Progenitor cell of endocrine pancreas (in vitro differentiated cells): ENCODE measurements at places on chromosomes 11 and 22.
A peak's percentile ranks its signal among the peaks of the same experiment; 100 is the strongest.

- H3K4me1 ChIP-seq, result peaks cover 2% of the 10 kb centered on the region
- H3K27me3 ChIP-seq, result peaks cover 64% of the 10 kb centered on the region
- no peaks in the 10 kb centered on the region for H3K36me3 ChIP-seq
- H3K4me3 ChIP-seq, result peak overlapping the region; percentile 57
- no peak overlapping the region for H3K27ac ChIP-seq
Measured at GRCh38 chr22:49847751-49848689, 5.6 kb upstream of the ZBED4 start.

DNA sequence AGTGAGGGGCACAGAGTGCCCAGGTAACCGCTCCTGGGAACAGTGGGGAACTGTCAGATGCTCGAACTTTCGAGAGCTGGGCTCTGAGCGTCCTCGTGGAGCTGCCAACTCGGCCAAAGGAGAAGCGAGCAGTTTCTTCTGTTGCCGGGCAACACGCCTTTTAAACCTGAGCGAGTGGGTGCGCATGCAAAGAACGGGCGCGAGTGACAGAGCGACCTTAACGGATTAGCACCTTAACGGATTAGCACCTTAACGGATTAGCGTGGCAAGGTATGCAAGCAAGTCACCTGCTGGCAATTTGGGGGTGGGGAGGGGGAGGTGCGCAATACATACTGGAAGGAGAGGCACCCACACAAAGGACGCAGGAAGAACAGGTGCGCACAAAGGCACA, 61.8 kb upstream of the PRODH start:
- DNase-seq, result no peak
- H3K4me1 ChIP-seq, result peaks cover 8% of the 10 kb centered on the region
- no peak overlapping the region for H3K27ac ChIP-seq
- H3K27me3 ChIP-seq, result peaks cover 65% of the 10 kb centered on the region
- H3K4me3 ChIP-seq, result peak overlapping the region; percentile 9
- no peaks in the 10 kb centered on the region for H3K36me3 ChIP-seq

DNA sequence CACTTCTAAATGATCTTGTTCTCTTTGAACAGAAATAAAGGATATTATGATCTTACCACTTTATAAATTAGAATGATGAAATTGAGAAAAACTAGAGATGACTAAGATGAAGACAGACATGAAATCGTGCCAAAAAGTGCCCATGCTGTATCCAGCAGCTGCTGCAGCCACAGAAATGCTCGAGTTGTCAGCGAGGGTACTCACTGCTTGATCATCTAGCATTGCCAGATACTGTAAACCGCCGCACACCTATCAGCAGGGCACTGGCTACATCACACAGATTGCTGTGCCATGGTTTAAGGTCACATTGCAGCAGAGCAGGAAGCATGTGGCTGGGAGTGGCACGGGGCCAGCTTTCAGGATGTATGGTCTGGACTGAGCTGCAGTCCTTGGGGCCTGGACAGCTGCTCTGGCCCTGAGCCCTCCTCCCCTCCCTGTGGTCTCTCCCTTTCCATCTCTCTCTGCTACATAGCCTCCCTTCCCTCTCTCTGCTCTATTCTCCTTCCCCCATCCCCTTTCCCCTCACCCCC, 51.0 kb upstream of the SEPTIN5 start:
- no peaks in the 10 kb centered on the region for H3K36me3 ChIP-seq
- no peak for DNase-seq
- peaks cover 2% of the 10 kb centered on the region for H3K4me1 ChIP-seq
- H3K27ac ChIP-seq, result no peak overlapping the region

GRCh38 chr11:134995741-134996140, 583.7 kb upstream of the B3GAT1 start:
- H3K27ac ChIP-seq, result no peak overlapping the region
- DNase-seq, result no peak
- H3K27me3 ChIP-seq, result peaks cover 10% of the 10 kb centered on the region
- H3K4me1 ChIP-seq, result peaks cover 4% of the 10 kb centered on the region
- H3K36me3 ChIP-seq, result no peaks in the 10 kb centered on the region
- no peak overlapping the region for H3K4me3 ChIP-seq

DNA sequence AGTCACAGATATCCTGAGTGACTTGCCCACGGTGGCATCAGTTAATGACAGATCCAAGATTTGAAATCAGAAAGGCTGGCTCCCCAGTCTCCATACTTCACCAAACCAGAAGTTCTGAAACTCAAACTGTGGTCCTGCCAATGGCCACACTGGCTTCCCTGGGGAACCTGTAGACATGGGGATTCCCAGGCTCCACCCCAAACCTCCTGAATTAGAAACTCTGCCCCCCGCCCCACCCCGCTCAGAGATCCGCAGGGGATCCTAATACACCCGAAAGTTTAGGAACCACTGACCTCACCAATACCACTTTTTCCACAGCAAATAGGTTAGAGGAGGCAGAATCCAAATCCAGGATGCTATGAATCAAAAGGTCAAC, 15.3 kb downstream of the RTN4RL2 start:
- DNase-seq, result no peak
- H3K4me3 ChIP-seq, result peak overlapping the region; percentile 51
- no peaks in the 10 kb centered on the region for H3K36me3 ChIP-seq
- peaks cover 1% of the 10 kb centered on the region for H3K4me1 ChIP-seq
- no peak overlapping the region for H3K27ac ChIP-seq
- H3K27me3 ChIP-seq, result peaks cover 64% of the 10 kb centered on the region

- H3K4me3 ChIP-seq, result no peak overlapping the region
- no peak for DNase-seq
- H3K27me3 ChIP-seq, result peaks cover 11% of the 10 kb centered on the region
- H3K27ac ChIP-seq, result no peak overlapping the region
- H3K36me3 ChIP-seq, result peaks cover 3% of the 10 kb centered on the region
Measured at GRCh38 chr22:44566911-44567310, 68.9 kb upstream of the RTL6 start.
